ENCODE measurements at places on chromosomes 1 and 21.

GRCh38 chr1:244234009-244234643, 183.0 kb downstream of the ZBTB18 start:
- DNase-seq, result no peak

DNA sequence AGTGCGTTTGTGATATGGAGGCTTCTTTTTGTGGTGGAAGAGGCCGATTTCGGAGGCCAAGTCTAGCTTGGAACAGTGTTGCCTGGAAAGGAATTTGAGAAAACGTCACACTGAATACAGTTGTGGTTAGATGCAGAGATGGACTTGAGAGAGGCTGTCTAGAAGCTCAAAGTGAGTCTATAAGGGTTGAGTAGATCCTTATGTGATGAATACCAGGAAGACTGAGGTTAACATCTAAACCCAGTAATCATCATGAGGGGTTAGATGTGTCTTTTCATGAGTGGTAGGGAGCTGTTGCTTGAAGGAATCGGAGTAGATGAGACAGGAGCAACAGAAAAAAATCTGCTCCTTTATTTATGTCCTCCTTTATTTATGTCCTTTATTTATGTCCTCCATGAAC, 114.6 kb upstream of the IVNS1ABP start:
- DNase-seq, result no peak

DNA sequence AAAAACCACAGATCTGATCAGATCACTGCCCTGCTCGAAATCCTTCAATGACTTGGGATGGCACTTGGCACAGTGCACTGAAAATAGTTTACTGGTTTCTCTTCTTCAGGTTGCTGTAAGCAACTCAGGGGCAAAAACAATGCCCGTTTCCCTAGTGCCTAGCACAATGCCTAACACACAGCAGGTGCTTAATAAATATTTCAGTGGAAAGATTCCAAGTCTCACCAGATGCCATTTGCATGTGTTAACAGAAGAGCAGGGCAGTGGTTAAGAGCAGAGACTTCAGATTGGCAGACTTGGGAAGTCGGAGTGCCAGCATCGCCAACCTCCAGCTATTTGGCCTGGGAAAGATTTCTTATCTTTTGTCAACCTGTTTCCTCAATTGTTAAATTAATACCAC, 10.9 kb upstream of the METTL25B start:
- no peak for DNase-seq

DNA sequence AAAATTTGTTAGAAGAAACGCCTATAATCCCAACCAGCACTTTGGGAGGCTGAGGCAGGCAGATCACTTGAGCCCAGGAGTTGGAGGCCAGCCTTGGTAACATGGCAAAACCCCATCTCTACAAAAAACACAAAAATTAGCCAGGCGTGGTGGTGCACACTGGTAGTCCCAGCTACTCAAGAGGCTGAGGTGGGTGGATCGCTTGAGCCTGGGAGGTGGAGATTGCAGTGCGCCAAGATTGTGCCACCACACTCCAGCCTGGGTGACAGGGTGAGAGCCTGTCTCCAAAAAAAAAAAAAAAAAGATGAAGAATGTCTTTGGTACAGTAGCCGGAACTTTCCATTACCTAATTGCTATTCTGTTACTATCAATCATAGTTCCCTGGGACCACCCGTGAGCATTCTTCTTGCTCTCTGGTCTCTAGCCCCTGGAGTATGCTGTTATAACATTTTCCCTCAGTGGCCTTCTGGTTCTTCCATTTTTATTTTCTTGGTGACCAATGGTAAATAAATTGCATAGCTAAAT, 43.4 kb downstream of the WASF2 start:
- DNase-seq, result no peak
